ENCODE measurements at places on chromosomes 1 and 21. TPM values are rescaled to one million over a fixed set of nuclear protein-coding genes. Genes with fewer than 3 reads are reported as not detected.
A peak's percentile ranks its signal among the peaks of the same experiment; 100 is the strongest.

Gene TNFRSF9
- polyA plus RNA-seq: 2.9 TPM

- no peak for DNase-seq
Observed at GRCh38 chr1:100359139-100359538, 6.8 kb downstream of the CDC14A start.

DNA sequence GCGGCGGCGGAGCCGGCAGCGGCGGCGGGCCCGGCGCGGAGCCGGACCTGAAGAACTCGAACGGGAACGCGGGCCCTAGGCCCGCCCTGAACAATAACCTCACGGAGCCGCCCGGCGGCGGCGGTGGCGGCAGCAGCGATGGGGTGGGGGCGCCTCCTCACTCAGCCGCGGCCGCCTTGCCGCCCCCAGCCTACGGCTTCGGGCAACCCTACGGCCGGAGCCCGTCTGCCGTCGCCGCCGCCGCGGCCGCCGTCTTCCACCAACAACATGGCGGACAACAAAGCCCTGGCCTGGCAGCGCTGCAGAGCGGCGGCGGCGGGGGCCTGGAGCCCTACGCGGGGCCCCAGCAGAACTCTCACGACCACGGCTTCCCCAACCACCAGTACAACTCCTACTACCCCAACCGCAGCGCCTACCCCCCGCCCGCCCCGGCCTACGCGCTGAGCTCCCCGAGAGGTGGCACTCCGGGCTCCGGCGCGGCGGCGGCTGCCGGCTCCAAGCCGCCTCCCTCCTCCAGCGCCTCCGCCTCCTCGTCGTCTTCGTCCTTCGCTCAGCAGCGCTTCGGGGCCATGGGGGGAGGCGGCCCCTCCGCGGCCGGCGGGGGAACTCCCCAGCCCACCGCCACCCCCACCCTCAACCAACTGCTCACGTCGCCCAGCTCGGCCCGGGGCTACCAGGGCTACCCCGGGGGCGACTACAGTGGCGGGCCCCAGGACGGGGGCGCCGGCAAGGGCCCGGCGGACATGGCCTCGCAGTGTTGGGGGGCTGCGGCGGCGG, 1.0 kb downstream of the ARID1A start:
- peak; percentile 57 for DNase-seq

- no peak for DNase-seq
Observed at GRCh38 chr1:58836408-58836807, 52.6 kb upstream of the JUN start.

GRCh38 chr1:36938819-36939218, 95.5 kb downstream of the GRIK3 start:
- DNase-seq: no peak

GRCh38 chr1:238474263-238474662, 583.5 kb upstream of the ZP4 start:
- peak; percentile 47 for DNase-seq

Gene LRRC38
- polyA plus RNA-seq: not detected

DNA sequence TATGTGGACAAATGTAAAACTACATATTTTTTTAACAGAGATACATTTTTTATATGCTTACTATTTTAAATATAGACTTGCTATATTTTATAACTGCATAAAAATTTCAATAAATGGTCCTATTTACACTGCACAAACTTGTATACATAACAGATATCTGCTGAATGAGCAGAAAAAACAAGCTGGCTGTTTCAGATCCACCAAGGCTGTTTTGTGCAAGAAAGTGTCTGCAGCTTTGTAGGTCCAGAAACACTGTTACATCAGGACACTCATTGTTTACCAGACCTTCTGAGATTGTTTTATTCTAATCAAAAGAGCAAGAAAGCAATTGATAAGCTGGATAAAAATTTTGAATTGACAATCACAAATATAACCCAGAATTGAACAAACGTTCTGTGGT, 99.3 kb downstream of the NCAM2 start:
- DNase-seq: no peak

DNA sequence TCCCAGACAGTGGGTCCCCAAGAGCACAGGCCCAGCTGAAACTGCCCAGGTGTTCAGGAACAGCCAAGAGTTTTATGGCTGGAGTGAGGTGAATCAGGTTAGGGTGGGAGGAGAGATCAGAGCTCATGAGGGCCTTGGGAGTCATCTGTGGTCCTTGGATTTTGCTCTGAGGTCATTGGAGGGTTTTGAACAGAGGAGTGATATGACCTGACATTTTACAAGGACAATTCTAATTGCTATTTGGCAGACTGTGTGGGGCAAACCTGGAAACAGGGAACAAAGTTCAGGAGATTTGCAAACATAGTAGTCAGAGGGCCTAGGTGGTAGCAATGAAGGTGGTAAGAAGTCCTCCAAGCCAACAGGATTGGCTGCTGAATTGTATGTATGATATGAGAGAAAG, 31.1 kb upstream of the LRRN2 start:
- no peak for DNase-seq

Gene RPF1
- polyA plus RNA-seq: 22.6 TPM

Gene RPL5
- polyA plus RNA-seq: 2,038 TPM

Gene ZDHHC18
- polyA plus RNA-seq: 33.0 TPM

GRCh38 chr1:224641030-224641429, 24.9 kb downstream of the CNIH3 start:
- DNase-seq: no peak

- no peak for DNase-seq
Observed at GRCh38 chr1:48979940-48980339, 203.2 kb upstream of the BEND5 start.

GRCh38 chr1:180218806-180219765, 11.0 kb upstream of the LHX4 start:
- DNase-seq: no peak

- DNase-seq: no peak
Observed at GRCh38 chr1:192763243-192763642, 45.6 kb upstream of the RGS2 start.

Gene FMN2
- 7.2 TPM for polyA plus RNA-seq

- DNase-seq: no peak
Observed at GRCh38 chr1:228839656-228840055, 104.4 kb downstream of the RHOU start.

- DNase-seq: no peak
Observed at GRCh38 chr1:224731633-224732032, 115.5 kb downstream of the CNIH3 start.

- no peak for DNase-seq
Observed at GRCh38 chr1:72097851-72098570, 184.3 kb downstream of the NEGR1 start.

Gene UTS2
- 0.13 TPM for polyA plus RNA-seq

Gene PDC
- not detected for polyA plus RNA-seq

GRCh38 chr1:112722601-112723510, 7.7 kb upstream of the PPM1J start:
- DNase-seq: no peak

- DNase-seq: peak; percentile 71
Observed at GRCh38 chr21:44984428-44984791, 44.6 kb downstream of the SLX9 start.

Gene TAS1R1
- not detected for polyA plus RNA-seq

GRCh38 chr1:59452559-59452958, 155.7 kb downstream of the FGGY start:
- no peak for DNase-seq

DNA sequence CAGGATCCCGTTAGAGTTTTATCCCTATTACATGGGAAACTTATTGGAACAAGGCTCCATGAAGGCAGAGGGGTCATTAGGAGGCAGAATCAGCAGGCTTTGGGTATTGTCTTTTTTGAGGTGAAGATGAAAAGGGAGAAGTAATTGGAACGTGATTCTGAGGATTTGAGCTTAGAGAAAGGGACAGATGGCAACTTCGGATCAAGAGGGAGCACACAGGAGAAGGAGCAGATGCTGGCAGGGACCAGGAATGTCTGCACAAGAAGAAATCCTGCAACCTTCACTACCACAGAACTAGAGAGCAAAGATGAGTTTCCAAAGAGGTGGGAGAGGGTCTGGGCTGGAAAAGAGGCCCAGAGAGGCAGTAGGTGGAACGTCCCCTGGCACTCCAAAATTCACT, 202.8 kb downstream of the RRAGC start:
- DNase-seq: no peak

Gene OR2T11
- not detected for polyA plus RNA-seq

DNA sequence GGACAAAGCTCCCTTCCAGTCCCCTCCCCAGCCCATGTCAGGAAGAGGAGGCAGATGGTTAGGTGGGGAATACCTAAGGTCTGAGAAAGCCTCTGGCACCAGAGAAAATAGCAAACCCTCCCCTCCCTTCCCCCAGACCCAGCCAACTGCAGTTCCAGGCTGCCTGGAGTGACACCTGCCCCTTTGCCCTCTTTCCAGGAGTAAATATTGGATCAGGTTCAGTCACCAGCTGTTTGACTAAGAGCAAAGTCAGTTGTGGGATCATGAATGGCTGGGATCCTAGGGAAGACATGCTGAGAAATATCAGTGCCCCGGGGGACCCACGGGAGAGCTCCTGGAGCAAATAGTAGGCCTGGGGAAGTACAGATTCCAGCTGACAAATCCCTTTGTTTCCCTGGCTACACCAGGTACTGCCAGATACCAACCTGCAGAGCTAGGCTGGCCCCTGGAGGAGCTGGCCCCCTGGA, 12.2 kb upstream of the CDK18 start:
- no peak for DNase-seq

- DNase-seq: no peak
Observed at GRCh38 chr1:93692983-93693591, 11.4 kb upstream of the BCAR3 start.

Gene LCE3D
- polyA plus RNA-seq: not detected

Gene LCE1E
- not detected for polyA plus RNA-seq

- no peak for DNase-seq
Observed at GRCh38 chr1:59332983-59333382, 36.1 kb downstream of the FGGY start.

Gene CD1E
- polyA plus RNA-seq: not detected

DNA sequence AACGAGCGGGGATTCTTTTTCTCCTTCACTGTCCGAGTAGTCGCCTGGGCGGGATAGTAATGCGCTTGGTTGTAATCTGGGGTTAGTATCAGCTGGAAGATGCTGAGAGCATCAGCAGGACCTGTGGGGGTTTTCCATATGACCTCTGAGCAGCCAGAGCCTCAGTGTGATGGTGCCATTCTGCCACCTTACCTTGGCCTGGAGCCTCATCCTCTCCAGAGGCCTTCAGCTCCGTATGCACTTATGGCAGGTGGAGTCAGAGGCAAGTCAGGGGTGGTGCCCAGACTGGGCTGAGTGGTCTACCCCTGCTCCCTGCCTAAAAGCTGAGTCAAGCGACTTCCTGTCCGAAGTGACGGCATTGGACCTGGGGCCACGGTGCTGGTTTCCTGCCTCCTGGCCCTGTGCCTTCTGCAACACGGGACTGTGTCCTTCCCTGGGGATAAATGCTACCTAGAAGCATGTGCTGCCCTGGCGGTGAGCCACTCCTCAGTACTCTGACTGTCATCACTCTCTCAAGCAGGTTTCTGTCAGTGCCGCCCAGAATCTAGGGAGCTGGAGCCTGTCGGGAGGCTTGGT, 24.7 kb downstream of the TENT5C start:
- DNase-seq: no peak

DNA sequence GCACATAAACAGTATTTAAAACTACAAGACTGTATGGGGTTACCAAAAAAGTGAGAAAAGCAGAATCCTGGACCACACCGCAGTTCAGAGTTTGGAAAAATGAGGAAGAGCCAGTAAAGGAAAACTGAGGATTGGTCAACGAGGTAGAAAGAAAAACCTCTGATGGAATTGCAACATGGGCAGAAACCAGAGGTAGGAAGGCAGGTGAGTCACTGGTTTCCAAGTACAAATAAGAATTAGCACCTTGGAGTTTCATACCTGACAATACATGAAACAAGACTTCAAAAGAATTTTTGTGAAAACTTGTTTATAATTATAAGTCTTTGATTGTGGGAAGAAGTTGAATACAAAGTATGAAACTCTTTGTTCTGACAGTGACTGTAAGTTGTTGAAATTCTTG, 533.7 kb upstream of the DAB1 start:
- no peak for DNase-seq

Gene SPAG17
- not detected for polyA plus RNA-seq

Gene WNT4
- polyA plus RNA-seq: 0.03 TPM

DNA sequence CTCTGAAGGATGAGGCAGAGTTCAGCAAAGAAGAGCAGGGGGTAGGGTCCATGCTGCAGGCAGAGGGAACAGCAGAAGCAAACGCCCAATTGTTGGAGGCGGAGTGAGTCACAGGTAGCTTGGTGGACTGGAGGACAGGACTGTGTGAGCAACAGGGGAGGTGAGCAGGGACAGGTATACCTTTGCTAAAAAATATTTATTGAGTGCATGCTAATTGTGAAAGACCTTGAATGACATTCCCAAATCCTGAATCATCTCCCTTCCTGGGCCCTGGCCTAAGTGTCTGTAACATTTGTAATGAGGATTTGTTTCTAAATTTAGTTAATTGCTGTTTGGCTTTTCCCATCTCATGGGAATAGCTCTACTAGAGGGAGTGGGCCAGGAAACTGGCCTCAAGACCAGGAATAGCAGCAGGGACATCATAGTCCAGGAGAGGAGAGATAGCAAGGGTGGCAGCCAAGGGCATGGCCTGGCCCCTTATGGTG, 123.7 kb downstream of the FOXD2 start:
- DNase-seq: no peak

Measured in SK-N-SH (cell line).